CD8-positive, alpha-beta memory T cell (primary cell): ENCODE measurements at places on chromosomes 3 and 15.

- no peak for DNase-seq
Observed at GRCh38 chr15:38085931-38086568, 151.6 kb downstream of the TMCO5A start.

DNA sequence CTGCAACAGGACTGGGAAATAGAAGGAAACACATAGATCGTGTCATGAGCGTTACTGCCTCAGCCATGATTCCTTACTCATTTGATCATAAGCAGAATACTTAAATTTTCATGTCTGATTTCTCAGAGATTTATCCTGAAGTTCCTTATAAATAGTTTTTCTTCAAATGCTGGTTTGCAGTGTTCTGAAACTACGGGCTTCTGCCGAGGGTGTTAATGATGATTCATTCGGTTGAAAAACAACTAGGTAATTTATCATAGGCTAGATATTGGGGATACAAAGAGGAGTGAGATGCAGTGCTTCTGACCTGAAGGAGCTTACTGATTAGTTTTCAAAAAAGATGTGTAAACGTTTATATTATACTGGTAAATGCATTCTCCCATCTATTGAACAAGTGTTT is 428.9 kb downstream of the NLGN1 start:
- no peak for DNase-seq

- peak; percentile 15 for DNase-seq
Observed at GRCh38 chr15:29003840-29004233, 118.1 kb downstream of the APBA2 start.

DNA sequence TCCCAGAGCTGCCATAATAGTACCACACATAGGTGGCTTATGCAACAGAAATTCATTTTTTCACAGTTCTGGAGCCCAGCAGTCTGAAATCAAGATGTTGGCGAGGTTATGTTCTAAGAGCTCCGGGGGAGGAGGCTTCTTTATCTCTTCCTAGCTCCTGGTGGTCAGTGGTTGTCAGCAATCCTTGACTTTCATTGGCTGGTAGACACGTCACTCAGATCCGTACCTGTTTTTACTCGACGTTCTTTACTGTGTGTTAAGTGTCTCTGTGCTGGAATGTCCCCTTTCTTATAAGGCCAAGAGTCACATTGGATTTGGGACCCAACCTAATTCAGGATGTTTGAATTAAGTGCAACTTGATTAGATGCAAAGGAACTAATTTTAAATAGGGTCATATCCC is 218.5 kb upstream of the CNTN3 start:
- no peak for DNase-seq

DNA sequence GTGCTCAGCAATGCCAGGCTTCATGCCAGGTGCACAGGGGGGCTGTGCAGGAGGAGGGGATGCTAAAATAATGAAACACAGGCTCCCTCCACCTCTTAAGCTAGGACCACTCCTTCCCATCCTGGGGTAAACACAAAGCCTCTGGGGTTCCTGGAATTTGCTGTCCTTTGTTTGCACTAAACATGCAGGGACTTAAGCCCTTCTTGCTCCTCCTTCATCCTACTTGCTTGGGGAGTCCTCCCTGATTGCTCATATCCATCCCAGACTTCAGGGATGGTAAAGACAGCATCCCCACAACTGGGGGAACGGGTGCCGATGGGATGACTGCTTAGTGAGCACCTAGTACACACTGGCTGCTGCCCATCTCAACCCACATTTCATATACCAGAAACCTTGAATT is 5.1 kb downstream of the LINGO1 start:
- no peak for DNase-seq

- no peak for DNase-seq
Observed at GRCh38 chr15:36335659-36336058, 243.8 kb upstream of the CDIN1 start.

DNA sequence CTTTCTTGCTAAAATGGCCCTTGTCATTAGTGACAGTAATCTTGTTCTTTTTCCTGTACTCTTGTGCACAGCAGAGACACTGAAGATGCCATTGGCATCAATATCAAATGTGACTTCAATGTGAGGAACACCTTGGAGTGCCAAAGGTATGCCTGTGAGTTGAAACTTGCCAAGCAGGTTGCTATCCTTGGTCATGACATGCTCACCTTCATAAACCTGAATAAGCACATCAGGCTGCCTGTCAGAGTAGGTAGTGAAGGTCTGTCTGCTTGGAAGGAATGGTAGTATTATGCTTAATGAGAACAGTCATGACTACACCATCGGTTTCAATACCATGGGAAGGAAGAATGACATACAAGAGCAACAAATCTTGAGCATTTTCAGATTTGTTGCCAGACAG is 6.3 kb upstream of the RAB5A start:
- no peak for DNase-seq

GRCh38 chr3:181313335-181313734 is 323.8 kb upstream of the DNAJC19 start:
- DNase-seq = no peak

- DNase-seq = no peak
Observed at GRCh38 chr3:50493086-50493485, 10.3 kb downstream of the CACNA2D2 start.

DNA sequence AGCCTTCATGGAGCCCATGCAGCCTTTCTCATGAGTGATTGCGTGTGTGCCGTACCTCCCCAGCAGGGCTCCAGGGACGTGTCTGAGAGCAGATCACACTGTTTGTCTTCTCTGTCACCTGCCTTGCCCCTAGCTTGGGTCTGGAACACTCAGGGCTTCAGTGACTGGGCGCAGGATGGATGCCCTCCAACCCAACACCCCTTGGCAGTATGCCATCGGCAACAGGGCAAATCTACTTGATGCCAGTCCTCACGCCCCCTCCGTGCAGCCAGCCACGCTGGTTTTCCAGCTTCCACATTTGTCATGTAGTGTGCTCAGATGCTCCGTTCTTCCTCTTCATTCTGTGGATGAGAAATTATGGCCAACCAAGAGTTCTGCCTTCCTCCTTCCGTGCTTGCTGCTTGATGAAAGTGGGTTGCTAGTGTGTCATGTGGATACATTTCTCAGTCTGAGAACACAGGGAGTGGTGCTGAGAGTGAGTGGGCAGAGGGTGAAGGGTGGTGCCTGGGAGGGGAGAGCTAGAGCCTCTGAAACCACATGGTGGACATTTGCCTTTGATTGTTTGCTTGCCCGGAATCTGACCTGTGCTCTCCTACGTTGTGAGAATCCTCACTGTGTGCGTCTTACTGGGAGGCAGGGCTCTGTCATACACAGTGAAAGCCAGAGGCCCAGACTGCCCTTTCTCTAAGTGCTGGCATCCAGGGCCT is 97.2 kb downstream of the FAM43A start:
- DNase-seq = no peak

- no peak for DNase-seq
Observed at GRCh38 chr3:112334691-112335433, 1.9 kb downstream of the CD200 start.

DNA sequence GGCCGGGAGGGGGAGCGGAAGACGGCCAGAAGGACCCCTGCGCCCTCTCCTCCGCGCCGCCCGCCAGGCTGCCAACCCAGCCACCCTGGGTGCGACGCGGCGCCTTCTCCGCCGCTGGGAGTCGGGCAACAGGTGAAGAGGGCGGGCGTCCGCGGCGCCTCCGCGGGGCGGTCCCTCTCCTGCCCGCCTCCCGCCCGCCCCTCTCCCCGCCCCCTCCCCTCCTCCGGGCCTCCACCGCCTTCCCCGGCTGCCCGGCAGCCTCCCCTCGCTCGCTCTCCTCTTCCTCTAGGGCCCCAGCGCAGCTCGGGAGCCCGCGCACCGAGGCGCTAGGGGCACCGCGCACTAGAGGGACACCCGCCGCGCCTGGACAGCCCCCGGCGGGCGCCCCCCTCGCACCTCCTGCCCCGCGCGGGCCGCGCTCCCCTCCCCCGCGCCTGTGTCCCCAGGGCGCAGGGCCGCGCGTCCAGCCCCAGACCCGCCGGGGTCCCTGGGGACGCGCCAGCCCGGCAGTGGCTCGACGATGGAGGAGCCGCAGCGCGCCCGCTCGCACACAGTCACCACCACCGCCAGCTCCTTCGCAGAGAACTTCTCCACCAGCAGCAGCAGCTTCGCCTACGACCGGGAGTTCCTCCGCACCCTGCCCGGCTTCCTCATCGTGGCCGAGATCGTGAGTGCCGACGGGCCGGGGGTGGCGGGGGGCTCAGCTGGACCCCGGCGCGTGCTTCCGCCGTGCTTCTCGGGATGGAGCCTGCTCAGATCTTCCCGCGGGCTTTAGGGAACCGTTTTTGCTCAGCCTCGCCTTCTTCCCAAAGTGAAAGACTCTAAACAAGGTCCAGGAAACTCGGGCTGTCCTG is at the start of gene CMTM8:
CMTM8 (plus strand) TSS at position 228 of the 854 bp plus-strand sequence; CDS start at position 521, 293 bp downstream.
- peak; percentile 42 for DNase-seq

- DNase-seq = no peak
Observed at GRCh38 chr3:148146947-148147826, 550.5 kb upstream of the AGTR1 start.

GRCh38 chr3:107710851-107711250 is 188.1 kb downstream of the BBX start:
- no peak for DNase-seq

- no peak for DNase-seq
Observed at GRCh38 chr15:35458176-35458856, 87.6 kb downstream of the DPH6 start.

DNA sequence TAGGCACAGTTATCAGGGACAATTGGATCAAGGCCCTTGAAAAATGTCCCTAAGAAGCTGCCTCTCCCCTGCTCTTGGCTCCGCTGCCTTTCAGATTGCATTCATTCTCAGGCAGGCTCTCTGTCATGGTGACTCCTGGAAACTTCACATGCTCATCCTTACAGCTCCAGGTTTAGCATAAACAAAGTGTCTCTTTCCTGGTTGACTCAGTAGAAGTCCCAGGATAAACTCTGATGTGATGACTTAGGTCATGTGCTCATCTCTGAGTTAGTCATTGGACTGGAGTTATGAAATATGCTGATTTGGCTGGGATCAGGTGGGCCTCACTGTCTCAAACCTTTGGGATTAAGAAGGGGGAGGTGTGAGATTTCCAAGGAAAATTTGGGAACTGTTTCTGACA is 243.8 kb downstream of the ZNF621 start:
- no peak for DNase-seq

DNA sequence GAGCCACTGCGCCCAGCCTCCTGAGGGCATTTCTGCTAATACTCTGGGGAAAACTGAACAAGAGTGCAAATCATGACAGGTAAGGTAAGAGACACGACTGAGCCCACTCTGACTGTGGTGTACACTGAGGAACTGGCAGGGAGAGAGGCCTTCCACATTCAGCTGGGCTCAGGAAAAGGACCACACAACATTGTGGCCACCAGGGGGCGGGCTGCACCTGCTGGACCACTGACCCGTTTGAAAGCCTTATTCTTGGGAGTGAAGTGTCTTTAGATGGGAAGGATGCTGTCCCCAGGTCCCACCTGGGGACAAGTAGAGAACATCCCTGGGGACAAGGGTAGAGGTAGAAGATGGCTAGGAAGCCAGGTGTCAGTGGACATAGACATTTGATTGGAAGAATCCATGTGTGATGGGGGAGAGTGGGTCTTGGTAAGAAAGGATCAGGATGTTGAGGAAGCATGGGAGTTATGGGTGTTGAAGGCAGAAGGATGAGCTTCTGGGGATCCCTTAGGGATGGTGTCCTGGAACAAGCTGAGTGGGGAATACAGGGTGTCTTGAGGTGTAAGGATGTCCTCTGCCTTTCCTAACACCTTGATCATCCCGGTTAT is 6.2 kb upstream of the CTDSPL start:
- DNase-seq = peak; percentile 63

- DNase-seq = no peak
Observed at GRCh38 chr15:78672285-78673014, 31.4 kb upstream of the CHRNB4 start.

- no peak for DNase-seq
Observed at GRCh38 chr3:100110162-100110561, 4.1 kb downstream of the FILIP1L start.

DNA sequence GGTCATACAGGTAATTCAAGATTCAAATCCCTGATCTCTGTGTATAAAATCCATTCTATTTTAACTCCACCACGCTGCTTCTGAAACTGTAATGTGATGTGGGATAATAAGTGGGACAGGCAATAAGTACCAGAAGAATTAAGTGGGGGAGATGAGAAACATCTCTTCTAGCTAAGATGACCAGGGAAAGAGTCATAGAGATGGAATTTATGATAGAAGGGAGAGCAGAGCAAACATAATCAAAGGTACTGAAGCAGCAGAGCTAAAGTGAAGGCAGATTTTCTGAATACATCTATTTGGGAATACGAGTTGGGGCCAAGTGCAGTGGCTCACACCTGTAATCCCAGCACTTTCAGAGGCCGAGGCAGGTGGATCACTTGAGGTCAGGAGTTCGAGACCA is 4.9 kb downstream of the MRPL47 start:
- no peak for DNase-seq

DNA sequence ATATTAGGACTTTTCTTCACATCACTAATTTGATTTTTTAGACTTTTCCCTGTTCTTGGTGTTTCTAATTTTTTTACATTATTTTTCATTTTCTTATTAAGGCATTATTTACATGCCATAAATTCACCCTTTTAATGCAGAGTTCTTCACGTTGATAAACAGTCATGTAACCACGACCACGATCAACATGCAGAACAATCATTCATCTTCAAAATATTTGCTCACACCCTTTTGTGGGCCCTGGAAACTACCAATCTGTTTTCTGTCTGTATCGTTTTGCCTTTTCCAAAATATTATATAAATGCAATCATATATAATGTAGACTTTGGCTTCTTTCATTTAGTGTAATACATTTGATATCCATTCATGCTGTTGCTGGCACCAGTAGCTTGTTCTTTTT is 48.7 kb downstream of the ARRDC4 start:
- DNase-seq = no peak

- DNase-seq = no peak
Observed at GRCh38 chr3:13234666-13235065, 161.4 kb upstream of the IQSEC1 start.

DNA sequence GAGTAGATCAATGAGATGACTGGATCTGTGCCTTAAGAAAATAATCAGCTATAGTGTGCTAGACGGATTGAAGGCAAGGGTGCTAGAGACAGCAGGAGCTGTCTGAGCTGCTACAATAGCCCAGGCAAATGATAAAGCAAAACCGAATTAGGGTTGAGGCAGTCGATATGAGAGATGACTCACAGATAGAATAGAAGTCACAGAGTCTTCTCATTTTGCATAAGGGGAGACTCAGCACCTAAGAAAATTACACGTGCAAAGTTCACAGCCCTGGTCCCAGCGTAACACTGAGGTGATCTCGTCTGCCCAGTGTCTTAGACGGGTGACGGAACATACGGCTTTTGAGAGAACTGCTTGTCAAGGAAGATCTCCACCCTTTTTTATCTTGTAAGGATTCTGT is 11.6 kb downstream of the LPP start:
- DNase-seq = no peak

GRCh38 chr3:15983232-15983631 is 185.5 kb upstream of the ANKRD28 start:
- no peak for DNase-seq

DNA sequence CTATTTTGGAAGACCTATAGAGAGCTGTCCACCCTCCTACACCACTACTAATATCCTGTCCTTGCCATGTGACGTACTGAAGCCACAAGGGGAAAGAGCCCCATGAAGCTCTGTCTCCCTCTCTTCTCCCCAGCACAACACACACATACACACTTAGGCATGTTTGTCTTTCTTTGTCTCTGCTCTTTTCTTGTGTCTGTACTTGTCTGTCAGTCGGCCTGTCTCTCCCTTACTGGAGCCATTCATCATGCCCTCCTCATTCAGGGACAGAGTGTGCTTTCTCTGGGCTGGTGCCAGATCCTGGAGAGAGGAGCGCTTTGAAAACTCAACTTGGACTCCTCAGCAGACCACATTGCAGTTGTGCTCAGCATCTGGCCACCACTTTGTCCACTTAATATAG is 47.6 kb downstream of the PSMD6 start:
- DNase-seq = no peak

GRCh38 chr3:47339951-47340350 is 40.9 kb upstream of the PTPN23 start:
- no peak for DNase-seq
